ENCODE measurements at places on chromosomes 12 and 14.
A peak's percentile ranks its signal among the peaks of the same experiment; 100 is the strongest.

DNA sequence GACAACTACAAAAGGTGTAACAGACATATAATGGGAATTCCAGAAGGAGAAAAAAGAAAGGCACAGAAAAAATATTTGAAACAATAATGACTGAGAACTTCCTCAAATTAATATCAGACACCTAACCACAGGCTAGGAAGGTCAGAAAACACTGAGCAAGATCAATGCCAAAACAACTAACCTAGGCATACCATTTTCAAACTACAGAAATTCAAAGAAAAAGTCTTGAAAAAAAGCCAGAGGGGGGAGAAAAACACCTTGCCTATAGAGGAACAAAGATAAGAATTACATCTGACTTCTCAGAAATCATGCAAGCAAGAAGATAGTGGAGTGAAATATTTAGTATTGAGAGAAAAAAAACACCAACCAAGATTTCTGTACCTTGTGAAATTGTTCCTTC is 77.8 kb downstream of the RIN3 start:
- no peak for DNase-seq

DNA sequence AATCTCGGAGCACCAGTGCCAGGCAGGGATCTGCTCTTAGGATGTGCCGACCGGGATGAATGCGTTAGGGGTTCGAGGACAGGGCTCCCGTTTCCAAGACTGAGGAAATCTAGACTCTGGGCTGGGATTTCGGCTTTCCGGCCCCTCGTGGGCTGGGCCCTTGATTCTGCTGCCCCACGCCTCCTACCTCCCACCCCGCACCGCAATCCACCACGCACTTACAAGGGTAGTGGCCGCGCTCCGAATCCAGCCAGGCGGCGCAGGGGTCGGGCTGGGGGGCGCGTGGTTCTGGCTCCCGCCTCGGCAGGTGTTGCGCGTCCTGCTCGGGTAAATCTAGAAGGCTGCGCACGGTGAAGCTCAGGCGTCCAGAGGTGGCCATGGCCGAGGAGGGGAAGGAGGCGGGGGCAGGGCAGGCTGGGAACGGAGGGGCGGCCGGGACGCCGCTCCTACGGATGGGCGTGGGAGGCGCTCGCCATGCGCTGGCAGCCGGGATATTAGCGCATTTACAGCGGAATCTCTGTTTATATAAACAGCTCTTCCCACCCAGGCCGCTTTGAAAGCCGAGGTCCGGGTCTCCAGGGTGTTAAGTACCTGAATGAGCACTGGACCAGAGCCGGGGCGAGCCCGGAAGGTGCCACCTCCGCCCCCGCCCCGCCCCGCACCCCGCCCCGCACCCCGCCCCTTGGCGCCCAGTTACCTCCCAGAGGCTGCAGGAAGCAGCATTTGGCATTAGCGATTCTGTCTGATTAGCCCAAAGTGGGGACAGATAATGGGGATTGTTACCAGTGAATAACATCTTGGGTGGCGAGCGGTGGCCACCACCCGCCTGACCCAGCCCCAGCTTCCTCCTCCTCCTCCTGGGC is at the start of gene NKX2-8:
Gene NKX2-8 (minus strand): TSS at position 604 of the 863 bp plus-strand sequence. CDS start 225 bp downstream, at position 379.
- DNase-seq: no peak

DNA sequence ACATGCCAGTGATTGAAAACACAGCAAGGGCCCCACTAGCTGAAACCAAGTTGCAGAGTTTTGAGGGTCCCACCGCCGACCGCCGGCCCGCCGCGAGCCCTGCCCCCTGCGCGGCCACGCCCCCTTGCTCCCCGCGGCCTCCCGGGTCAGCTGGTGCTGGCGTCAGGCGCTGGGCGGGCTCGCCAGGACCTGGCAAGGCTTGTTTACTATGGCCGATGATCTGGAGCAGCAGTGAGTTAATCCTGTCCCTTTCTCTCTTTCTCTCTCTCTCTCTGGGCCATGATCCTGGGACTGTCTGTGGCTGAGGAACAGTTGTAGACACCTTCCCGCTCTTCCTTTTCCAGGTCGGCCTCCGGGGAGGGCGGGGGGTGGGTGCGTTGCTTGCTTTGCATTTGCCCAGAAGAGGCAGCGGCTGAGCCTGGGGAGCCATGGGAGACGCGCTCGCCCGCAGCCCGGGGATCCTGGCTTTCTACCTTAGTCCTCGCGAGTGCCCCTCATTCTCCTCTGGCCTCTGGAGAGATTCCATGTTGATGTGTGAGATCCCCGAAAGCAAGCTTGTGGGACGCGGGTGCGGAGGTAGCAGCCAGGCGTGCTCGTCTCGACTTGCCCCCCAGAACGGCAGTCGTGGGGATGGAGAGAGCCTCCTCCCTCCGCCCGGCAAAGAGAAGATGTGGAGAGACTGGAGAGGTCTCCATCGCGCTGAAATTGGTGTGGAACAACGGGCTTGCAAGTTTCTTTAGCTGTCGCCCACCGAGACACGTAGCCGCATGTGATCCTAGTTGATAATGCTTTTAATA is at the start of gene ABHD4:
Gene ABHD4 (plus strand): TSS at position 202 of the 797 bp plus-strand sequence. CDS start 7 bp downstream, at position 209.
- peak; percentile 62 for DNase-seq

GRCh38 chr12:115597157-115597712 is 680.3 kb downstream of the MED13L start:
- no peak for DNase-seq

DNA sequence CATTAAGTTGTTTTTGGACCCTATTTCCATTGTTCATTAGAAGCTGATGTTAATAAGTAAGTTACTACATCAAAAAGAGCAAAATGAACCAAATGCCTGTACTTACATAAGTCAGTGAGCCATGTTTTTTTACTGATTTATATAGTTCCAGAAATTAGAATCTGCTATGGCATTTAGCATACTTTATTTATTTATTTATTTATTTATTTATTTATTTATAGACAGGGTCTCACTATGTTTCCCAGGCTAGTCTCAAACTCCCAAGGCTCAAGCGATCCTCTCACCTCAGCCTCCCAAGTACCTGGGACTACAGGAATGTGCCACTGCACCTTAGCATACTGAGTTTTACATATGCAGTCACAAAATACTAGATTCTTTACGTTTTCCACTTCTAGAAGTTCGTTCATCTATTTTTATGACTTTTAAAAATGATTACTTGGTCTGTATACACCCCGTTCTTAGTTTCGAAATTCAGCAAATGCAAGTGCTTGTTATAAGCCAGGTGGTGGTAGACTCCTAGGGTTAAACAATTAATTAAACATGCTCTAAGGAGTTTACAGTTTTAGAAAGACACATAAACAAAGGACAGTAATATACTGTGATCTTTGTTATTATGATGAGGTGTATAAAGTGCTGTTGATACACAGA is 69.8 kb downstream of the SCFD1 start:
- no peak for DNase-seq

DNA sequence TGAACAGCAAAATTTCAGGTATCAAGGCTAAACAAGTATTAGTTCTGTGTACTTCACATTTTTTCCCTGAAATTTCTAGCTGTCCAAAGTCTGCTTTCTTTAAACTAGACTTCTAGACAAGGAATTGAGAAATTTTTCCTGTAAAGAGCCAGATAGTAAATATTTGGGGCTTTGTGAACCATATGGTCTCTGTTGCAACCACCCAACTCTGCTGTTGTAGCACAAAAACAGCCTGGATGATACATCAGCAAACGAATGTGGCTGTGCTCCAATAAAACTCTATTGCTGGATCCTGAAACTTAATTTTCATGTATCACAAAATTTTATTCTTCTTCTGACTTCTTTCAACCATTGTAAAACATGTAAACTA is 96.0 kb upstream of the SLC38A4 start:
- no peak for DNase-seq

DNA sequence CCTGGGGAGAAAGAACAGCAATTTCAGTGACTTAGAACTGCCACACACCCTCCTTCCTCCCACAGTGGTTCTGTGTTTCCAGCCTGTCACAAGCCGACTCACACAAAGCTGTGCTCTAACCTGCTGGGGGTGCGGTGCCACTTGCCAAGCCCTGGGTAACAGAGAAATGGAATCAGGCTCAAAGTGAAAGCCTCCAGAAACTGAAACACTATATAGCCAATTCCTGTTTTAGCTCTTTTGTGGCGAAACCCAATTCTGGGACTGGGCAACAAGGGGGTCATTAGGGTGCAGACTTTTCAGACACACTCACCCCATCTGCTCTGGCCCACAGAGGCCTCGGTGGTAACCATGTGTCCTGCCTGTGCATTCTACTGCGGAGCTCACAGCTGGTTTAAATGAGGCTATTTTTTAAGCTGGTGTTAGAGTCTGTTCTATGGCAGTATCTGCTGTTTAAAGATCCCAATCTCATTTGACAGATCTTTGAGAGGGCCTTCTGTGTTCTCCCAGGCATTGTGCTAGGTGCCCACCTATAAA is 15.2 kb upstream of the ACTR6 start:
- DNase-seq: no peak

DNA sequence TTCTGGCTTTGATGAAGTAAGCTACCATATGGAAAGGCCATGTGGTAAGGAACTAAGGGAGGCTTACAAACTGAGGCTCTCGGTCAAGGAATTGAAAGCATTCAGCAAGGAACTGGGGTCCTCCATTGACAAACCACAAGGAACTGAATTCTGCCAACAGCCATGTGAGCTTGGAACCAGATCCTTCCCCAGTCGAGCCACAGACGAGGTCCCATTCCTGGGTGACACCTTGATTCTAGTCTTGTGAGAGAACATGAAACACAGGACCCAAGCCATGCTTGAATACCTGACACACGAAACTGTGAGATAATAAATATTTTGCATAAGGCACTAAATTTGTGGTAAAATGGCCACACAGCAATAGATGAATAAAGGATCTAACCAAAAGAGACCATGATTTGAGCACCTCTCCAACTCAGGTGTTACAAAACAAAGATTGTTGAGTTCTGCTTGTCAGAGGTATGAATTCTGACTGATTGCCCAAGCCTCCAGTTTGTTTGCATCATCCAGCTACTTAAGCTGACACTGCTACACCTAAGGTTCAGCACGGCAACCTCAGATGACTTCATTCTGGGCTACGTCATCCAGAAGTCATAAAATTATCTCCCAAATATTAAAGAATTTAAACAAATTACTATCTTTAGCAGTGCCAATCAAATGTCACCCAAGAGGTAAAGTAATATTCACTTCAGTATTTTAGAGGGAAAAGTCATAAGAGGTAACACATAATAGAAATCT is 59.4 kb downstream of the GARIN6 start:
- no peak for DNase-seq

DNA sequence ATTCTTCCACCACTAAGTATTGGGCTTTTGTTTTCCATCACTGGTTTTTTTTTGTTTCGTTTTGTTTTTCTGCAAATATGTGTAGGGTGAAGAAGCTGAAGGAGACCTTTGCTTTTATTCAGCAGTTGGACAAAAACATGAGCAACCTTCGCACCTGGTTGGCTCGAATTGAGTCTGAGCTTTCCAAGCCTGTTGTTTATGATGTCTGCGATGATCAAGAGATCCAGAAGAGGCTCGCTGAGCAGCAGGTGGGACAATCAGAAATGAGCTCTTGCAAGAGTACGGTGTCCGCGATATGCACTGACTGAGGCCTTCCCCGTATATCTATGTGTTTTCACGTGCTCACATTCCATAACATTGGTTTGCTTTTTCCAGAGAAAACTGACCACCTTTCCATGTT is 91.5 kb downstream of the ESR2 start:
- DNase-seq: no peak

DNA sequence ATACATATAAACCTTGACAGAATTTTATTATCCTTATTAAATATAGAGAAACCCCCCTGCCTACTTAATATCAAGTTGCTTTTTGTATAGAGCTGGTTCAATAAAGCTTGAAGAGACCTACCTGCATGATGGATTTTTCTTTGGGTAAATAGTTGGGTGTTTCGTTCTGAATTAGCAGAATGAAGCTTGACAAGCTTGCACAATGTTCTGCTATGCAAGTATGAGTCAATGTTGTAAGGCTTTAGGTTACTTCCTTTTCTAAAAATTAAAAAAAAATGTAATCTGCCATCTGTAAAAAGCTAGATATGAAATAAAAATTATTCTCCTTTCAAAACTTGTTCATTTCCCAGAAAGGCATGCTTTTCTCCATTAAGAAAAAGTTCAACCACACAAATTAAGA is 1662.6 kb upstream of the SEL1L start:
- no peak for DNase-seq

DNA sequence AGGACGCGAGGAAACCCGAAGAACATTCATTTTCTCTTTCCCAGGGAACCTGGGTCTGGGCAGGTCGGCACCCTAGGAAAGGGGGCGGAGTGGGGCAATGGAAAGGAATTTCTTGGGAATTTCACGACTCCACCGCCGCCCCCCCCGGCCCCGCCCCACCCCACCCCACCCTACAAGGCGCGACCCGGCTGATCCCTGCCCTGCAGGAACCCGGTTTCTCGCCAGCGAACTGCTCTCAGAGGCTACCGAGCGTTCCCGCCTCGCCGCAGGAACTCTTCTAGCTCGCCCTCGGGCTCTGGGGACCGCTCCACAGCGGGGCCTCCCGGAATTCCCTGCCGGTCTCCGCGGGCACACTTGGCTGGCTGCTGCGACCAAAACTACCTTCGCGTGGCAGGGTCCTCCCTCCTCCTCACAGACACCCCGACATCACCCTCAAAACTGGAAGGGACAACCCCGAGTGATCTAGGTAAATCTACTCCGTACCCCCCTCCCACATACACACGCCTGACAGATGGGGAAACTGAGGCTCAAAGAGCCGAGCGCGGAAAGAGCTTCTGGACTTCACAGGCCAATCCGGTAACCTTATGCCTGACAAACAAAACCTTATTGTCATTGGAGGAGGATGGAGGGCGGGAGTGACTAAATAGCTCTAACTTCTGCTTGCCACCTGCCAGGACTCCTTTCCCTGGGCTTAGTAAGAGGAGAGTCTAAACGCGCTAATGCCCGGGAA is 785 bp upstream of the ACTN1 start:
- DNase-seq: no peak

DNA sequence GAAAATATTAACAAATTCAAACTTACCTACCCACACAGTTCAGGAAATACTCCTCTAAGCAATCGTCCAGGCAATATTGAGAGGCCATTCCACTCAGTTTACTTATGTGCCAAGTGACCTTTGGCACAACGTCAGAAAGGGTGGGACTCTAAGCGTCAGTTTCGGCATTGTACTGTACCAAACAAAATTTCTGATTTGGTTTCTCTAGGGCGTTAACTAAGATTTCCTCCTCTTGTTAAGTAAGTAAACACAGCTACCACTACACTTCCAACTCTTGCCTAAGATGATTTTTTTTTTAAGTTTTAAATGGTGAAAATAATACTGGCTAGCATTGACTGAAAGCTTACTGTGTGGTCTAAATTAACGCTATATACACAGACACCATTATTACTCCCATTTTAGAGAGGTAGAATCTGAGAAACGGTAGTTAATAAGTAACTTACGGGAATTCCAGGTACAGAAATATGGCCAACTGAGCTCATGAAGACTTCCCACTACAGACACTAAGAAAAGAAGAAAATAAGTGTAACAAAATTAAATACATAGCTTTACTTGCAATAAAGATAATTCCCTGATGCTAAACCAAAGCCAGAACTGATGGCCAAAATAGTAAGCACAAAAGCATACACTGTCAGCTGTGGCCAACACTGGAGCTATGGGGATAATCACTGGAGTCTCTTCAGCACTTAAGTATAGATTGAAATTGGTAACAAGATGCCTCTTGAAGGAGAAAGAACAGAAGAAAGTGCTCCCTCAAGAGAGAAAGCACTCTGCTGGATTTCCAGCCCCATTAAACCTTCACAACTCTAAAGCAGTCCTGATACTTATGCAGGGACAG is 76.1 kb downstream of the EPS8 start:
- no peak for DNase-seq

- no peak for DNase-seq
Observed at GRCh38 chr14:73342670-73343069, 105.4 kb downstream of the PAPLN start.

- no peak for DNase-seq
Observed at GRCh38 chr12:76786986-76787385, 23.1 kb downstream of the ZDHHC17 start.

GRCh38 chr12:125185740-125186470 is 120.7 kb downstream of the AACS start:
- DNase-seq: peak; percentile 8

- no peak for DNase-seq
Observed at GRCh38 chr12:50351120-50352043, 45.0 kb downstream of the FAM186A start.

Measured in activated naive CD4-positive, alpha-beta T cell treated with Interleukin-2 at 50 U/mL for 16 hours (primary cell).